ENCODE measurements at places on chromosomes 11 and 22.

GRCh38 chr22:19678949-19679521, 35.3 kb upstream of the SEPTIN5 start:
- no peak for DNase-seq

GRCh38 chr11:66882561-66883015, 25.7 kb downstream of the LRFN4 start:
- no peak for DNase-seq

GRCh38 chr11:20912922-20913512, 243.6 kb downstream of the NELL1 start:
- no peak for DNase-seq

DNA sequence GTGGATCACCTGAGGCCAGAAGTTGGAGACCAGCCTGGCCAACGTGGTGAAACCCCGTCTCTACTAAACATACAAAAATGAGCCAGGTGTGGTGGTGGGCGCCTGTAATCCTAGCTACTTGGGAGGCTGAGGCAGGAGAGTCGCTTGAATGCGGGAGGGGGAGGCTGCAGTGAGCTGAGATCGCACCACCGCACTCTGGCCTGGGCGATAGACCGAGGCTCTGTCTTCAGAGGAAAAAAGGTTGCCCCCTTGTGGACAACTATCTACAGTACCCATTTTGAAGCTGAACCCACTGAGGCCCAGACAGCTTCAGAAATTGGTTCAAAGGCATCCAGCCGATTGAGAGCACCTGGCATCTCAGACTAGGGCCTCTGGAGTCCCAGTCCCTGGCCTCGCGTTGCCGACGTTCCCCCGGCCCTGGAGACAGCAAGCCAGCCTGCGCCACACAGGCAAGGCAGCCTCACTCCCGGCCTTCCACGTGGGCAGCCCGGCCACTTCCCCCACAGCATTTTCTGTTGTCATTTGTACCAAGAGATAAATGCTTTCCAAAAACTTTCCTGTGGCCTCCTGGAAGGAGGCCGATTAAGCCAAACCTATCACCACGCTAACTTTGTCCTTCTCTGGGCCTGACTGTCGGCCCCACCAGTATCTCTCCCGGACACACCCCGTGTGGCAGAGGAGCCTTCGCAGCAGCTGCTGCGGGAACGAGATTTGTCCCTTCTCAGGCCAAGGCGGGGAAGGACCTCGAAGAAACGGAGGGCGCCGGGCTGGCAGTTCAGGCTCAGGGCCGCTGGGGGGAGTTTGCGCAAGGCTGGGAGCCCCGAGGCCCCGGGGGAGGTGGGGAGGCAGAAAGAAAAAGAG, 82.8 kb downstream of the FLI1 start:
- peak; percentile 15 for DNase-seq

GRCh38 chr11:65157336-65157735, 12.7 kb upstream of the SPDYC start:
- DNase-seq = peak; percentile 73

GRCh38 chr11:125955856-125956255, 10.0 kb downstream of the VSIG10L2 start:
- DNase-seq = no peak

Data from inflammatory macrophage (primary cell).